ENCODE measurements at places on chromosomes 3 and 15.

DNA sequence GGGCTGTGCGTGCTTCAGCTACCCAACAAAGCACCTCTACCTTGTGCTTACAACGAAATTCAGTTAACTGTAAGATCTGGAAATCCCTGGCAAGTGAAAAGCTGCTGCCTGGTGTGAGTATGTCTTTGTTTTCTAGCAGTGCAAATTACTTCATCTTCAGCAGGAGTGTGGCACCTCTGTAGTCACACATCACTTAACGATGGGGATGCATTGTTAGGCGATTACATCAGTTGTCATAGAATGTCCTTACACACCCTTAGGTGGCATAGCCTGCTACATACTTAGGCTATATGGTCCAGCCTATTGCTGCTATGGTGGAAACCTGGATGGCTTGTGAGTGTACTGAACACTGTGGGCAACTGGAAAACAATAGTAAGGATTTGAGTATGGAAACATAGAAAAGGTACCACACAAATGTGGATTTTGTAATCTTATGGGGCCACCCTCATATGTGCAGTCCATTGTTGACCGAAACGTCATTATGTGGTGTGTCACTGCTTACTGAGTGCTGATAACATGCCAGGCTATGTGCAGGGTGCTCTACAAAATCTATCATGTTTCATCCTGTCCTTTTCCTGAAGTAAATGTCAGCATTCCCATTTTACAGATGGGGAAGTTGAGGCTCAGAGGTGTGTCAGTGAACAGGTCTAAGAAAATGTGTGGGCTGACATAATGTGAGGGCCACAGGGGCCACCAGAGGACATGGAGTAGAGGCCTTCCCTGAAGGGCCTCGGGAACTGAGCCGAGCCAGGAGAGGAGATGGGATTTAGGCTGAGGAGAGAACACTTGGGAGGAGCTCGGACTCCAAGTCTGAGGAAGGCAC, 173.5 kb downstream of the VGLL4 start:
- no peak for DNase-seq

- no peak for DNase-seq
Observed at GRCh38 chr3:181716966-181717365, 5.2 kb downstream of the SOX2 start.

DNA sequence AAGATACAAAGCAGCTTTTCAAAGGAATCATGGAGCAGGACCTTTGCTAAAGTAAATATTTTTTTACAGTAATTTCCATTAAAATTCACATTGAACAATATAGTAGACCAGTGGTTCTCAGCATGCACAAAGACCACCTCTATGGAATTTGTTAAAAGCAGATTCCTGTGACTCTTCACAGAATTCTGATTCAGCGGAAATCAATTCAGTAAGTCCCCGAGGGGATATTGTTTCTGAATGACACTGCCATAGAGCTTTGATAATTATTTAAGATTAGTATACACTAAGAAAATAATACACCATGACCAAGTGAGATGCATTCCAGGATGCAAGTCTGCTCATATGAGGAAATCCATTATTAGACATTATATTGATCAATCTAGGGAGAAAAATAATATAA, 161.9 kb upstream of the TNIK start:
- DNase-seq, result no peak

- DNase-seq, result no peak
Observed at GRCh38 chr3:77514766-77515165, 474.9 kb downstream of the ROBO2 start.

- DNase-seq, result peak; percentile 3
Observed at GRCh38 chr15:74240897-74241614, 4.9 kb downstream of the CCDC33 start.

- DNase-seq, result no peak
Observed at GRCh38 chr3:59186725-59187124, 136.9 kb upstream of the CFAP20DC start.

Measured in HT-29 (cell line).